ENCODE measurements at places on chromosomes 3 and 15.

DNA sequence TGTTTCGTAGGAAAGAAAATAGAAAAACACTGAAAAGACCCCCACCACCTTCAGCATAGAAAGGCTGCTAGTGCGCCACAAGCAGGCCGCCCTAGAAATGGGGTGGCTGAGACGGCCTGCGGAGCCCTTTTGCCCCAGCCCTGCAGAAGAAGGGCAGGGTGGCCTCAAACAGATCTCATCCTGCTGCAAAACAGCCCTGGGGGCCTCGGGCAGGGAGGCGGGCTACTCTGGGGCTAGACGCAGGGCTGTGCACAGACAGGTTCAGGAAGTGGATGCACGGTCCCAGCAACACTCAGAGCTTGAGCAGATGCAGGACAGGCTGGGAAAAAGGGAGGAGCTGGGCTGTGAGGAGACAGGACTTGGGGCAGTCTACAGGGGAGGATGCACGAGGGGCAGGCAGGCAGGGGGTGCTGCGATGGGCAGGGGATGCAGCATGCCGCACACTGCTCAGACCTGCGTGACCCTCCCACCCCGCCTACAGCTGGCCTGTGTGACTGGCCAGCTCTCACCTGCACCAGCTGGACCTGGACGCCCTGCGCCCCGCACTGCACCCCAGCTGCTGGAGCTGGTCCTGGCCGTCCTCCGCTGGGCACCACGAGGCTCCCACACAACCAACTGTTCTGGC is 34.3 kb downstream of the ZXDC start:
- no peak overlapping the region for H3K4me3 ChIP-seq
- 0 out of 2 replicates have a peak, but pooled peaks cover 10% of the 10 kb centered on the region for H3K4me1 ChIP-seq
- H3K36me3 ChIP-seq: no peaks in the 10 kb centered on the region
- H3K27me3 ChIP-seq: no peaks in the 10 kb centered on the region
- DNase-seq: no peak

GRCh38 chr3:194481103-194481502 is 5.7 kb downstream of the ATP13A3 start:
- no peak for DNase-seq
- no peak overlapping the region for H3K27ac ChIP-seq
- peaks cover 8% of the 10 kb centered on the region for H3K36me3 ChIP-seq
- no peak overlapping the region for H3K4me3 ChIP-seq
- H3K27me3 ChIP-seq: no peaks in the 10 kb centered on the region

DNA sequence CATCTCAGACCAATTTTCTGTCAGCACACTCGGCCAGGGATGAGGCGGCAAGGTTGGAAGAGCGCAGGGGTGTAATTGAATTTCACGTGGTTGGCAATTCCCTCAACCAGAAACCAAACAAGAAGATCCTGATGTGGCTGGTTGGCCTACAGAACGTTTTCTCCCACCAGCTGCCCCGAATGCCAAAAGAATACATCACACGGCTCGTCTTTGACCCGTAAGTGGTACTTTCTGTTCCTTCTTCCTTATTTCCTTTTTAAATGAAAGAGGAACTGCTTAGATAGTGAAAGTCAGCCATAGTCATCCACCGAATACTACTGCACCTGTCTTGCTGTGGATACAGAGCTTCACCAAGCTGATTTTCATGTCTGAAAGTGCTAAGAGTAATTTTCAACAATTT is 60.1 kb downstream of the SGO1 start:
- H3K4me1 ChIP-seq: no peaks in the 10 kb centered on the region
- no peaks in the 10 kb centered on the region for H3K36me3 ChIP-seq
- H3K4me3 ChIP-seq: no peak overlapping the region
- H3K27me3 ChIP-seq: no peaks in the 10 kb centered on the region
- H3K27ac ChIP-seq: no peak overlapping the region

- no peak overlapping the region for H3K27ac ChIP-seq
- H3K36me3 ChIP-seq: no peaks in the 10 kb centered on the region
- no peak for DNase-seq
Measured at GRCh38 chr3:114447545-114447944, 153.7 kb downstream of the TIGIT start.

- DNase-seq: no peak
- H3K27ac ChIP-seq: no peak overlapping the region
- H3K27me3 ChIP-seq: no peaks in the 10 kb centered on the region
- no peaks in the 10 kb centered on the region for H3K36me3 ChIP-seq
Measured at GRCh38 chr3:42351207-42351606, 59.2 kb downstream of the LYZL4 start.

DNA sequence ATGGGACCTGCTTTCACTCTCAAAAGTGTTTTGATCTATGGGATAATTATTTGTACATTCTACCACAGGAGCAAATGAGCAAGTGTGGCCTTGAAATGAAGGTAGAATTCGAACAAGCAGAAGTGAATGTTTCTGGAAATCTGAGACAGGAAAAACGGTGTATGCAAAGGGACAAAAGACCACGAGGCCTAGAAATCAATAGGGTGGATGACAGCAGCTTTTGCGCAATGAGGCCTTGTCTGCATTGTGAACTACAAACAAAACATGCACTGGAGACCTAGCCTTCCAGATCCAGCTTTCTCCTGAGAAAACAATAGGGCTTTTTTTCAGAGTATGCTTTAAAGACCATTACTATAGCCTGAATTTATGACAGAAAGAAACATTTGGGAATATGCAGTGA is 1137.0 kb downstream of the ROBO2 start:
- no peaks in the 10 kb centered on the region for H3K27me3 ChIP-seq
- H3K27ac ChIP-seq: no peak overlapping the region
- H3K36me3 ChIP-seq: no peaks in the 10 kb centered on the region
- no peaks in the 10 kb centered on the region for H3K4me1 ChIP-seq

- DNase-seq: peak; percentile 59
- H3K27me3 ChIP-seq: no peaks in the 10 kb centered on the region
- H3K36me3 ChIP-seq: no peaks in the 10 kb centered on the region
- H3K27ac ChIP-seq: no peak overlapping the region
Measured at GRCh38 chr3:77348244-77348855, 308.5 kb downstream of the ROBO2 start.

GRCh38 chr3:31934866-31935265 is 46.2 kb downstream of the OSBPL10 start:
- H3K36me3 ChIP-seq: no peaks in the 10 kb centered on the region
- H3K27ac ChIP-seq: no peak overlapping the region
- DNase-seq: no peak

GRCh38 chr3:122074621-122075265 is 19.6 kb downstream of the CD86 start:
- no peak overlapping the region for H3K27ac ChIP-seq
- no peaks in the 10 kb centered on the region for H3K27me3 ChIP-seq
- no peak for DNase-seq
- no peaks in the 10 kb centered on the region for H3K36me3 ChIP-seq

DNA sequence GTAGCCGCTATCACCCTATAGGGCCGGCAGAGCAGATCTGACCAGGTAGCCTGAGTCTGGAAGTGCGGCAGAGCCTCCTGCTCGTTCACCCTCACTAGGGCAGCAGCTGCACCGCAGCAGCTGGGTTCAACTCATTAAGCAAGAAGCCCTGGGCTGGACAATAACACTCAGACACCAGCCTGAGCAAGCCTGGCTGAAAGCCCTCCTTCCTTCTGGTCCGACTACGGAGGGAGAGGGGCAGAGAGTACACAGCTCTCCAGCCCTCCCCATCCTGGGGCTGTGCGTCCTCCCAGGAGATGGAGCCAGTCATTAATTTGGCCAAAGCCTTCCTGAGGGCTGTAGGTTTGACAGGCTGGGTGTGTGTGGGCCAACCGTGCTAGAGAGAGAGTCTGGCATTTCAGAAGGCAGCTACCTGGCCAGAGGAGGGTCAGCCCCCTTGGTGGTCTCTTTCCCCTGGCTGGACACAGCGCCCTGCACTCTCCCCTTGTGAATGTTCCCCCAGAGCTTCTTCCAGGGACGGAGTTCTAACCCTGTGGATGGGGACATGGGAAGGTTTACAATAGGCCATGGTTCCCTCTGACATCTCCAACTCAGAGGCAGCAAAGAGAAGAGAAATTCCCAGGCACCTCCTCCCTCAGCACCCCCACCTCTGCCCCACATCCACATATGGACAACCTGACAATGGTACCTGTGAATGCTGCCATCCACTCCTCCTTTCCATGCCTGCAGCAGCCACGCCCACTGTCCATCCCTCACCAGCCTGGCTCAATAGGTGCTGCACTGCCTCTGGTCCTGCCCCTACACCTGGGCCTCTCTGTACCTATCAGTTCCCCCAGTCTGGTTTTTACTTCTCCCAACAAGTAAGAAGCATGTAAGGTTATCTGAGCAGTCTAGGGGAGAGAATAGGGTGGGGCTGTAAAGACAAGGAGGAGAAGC is 6.5 kb downstream of the CHRNB4 start:
- H3K4me3 ChIP-seq: no peak overlapping the region
- no peaks in the 10 kb centered on the region for H3K4me1 ChIP-seq
- no peak for DNase-seq
- H3K27me3 ChIP-seq: no peaks in the 10 kb centered on the region
- H3K36me3 ChIP-seq: no peaks in the 10 kb centered on the region

- no peak for DNase-seq
- peaks cover 12% of the 10 kb centered on the region for H3K4me1 ChIP-seq
- peak overlapping the region; percentile 90 for H3K4me3 ChIP-seq
- H3K36me3 ChIP-seq: no peaks in the 10 kb centered on the region
Measured at GRCh38 chr3:55484801-55485791, 2.0 kb downstream of the WNT5A start.

GRCh38 chr3:69699183-69699582 is 40.1 kb upstream of the MITF start:
- H3K27me3 ChIP-seq: no peaks in the 10 kb centered on the region
- H3K27ac ChIP-seq: no peak overlapping the region
- no peaks in the 10 kb centered on the region for H3K4me1 ChIP-seq

GRCh38 chr3:160448845-160449635 is 546 bp downstream of the TRIM59 start:
- H3K27me3 ChIP-seq: no peaks in the 10 kb centered on the region
- H3K4me3 ChIP-seq: peak overlapping the region; percentile 93
- DNase-seq: no peak
- peak overlapping the region; percentile 95 for H3K27ac ChIP-seq

GRCh38 chr15:70447928-70448698 is 315.2 kb downstream of the UACA start:
- peaks cover 12% of the 10 kb centered on the region for H3K4me1 ChIP-seq
- DNase-seq: no peak
- no peak overlapping the region for H3K27ac ChIP-seq
- H3K4me3 ChIP-seq: no peak overlapping the region

GRCh38 chr3:61719278-61719977 is 158.1 kb downstream of the PTPRG start:
- no peak for DNase-seq
- H3K27ac ChIP-seq: no peak overlapping the region
- no peak overlapping the region for H3K4me3 ChIP-seq
- H3K4me1 ChIP-seq: peaks cover 13% of the 10 kb centered on the region

DNA sequence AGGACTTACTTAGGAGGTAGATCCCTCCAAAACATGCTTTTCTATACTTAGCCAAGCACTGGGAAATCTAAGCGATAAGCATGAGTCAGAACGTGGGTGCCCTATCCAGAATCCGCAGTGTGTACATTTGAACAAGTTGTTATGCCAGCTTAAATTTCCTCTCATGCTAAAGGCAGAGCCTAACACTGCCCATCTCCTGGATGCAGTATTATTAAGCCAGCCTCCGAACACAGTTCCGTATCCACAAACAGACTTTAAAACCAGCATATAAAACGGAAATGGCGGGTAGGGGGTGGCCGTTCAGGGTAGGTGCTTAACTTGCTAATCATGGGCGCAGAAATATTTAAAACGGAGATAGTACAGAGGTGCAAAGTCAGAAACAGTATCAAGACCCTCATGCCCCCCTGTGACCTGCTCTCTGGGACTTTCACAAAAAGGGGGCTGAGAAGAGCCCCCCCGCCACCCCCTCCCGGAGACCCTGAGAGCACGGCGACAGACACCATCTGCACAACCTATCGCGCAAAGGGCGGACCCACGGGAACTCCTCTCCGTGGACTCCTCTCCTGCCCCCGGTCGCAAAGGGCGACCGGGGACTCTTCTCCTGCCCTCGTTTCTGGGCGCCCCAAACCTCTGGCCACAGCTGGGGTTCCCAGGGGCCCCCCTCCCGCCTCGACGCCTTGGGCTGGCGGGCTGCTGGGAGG is 889 bp upstream of the LRRIQ4 start:
- H3K36me3 ChIP-seq: no peaks in the 10 kb centered on the region
- H3K27ac ChIP-seq: no peak overlapping the region
- H3K27me3 ChIP-seq: no peaks in the 10 kb centered on the region
- H3K4me3 ChIP-seq: peak overlapping the region; percentile 70
- peaks cover 7% of the 10 kb centered on the region for H3K4me1 ChIP-seq
- peak; percentile 51 for DNase-seq

DNA sequence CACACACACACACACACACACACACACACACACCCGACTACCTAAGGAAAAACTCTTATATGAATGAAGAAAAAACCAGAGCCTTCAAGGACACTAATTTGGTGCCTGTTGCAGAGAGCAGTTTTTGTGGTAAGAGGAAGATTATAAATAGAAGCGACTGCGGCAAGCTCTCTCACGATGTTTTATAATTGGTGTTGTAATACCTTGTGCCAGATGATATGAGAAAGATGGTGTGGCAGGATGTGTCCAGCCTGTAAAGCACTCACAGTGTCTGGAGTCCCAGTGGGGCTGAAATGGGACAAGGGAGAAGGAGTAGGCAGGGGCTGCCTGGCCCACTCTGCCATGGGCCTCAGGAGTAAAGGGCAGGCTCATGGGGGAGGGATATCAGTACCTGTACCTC is 839.9 kb downstream of the AGBL1 start:
- peaks cover 8% of the 10 kb centered on the region for H3K4me1 ChIP-seq
- no peaks in the 10 kb centered on the region for H3K27me3 ChIP-seq
- no peaks in the 10 kb centered on the region for H3K36me3 ChIP-seq
- no peak overlapping the region for H3K27ac ChIP-seq
- no peak overlapping the region for H3K4me3 ChIP-seq

DNA sequence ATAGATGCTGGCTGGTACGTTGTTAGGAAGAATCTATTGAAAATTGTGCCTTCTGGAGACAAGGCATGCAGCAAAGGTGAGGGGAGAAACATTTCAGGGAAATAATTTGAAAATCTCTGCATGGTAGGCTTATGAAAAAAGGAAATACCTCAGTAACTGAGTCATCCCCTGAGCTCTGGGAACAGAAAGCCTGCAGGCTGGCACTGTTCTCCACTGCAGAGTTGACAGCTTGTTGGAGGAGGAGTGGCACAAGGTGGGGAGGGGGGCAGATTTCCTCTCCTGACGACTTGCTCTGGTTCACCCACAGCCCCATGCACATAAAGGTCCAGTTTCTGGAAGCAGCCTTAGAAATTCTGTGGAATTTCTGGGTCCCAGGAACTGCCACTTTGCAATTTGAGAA is 179.4 kb downstream of the ABHD5 start:
- no peak overlapping the region for H3K4me3 ChIP-seq
- no peaks in the 10 kb centered on the region for H3K36me3 ChIP-seq
- no peak overlapping the region for H3K27ac ChIP-seq
- DNase-seq: no peak
- H3K27me3 ChIP-seq: no peaks in the 10 kb centered on the region
- peaks cover 6% of the 10 kb centered on the region for H3K4me1 ChIP-seq

GRCh38 chr3:86420990-86421739 is 569.8 kb downstream of the VGLL3 start:
- H3K36me3 ChIP-seq: no peaks in the 10 kb centered on the region
- H3K4me1 ChIP-seq: peaks cover 2% of the 10 kb centered on the region
- DNase-seq: no peak
- H3K27me3 ChIP-seq: no peaks in the 10 kb centered on the region
- no peak overlapping the region for H3K27ac ChIP-seq

Measured in H1 (cell line).